ENCODE measurements at places on chromosomes 7 and 10.

GRCh38 chr10:71357792-71358265 is 38.8 kb downstream of the SLC29A3 start:
- DNase-seq, result peak; percentile 43

GRCh38 chr7:149321978-149322541 is 60.1 kb downstream of the ZNF783 start:
- DNase-seq, result no peak

DNA sequence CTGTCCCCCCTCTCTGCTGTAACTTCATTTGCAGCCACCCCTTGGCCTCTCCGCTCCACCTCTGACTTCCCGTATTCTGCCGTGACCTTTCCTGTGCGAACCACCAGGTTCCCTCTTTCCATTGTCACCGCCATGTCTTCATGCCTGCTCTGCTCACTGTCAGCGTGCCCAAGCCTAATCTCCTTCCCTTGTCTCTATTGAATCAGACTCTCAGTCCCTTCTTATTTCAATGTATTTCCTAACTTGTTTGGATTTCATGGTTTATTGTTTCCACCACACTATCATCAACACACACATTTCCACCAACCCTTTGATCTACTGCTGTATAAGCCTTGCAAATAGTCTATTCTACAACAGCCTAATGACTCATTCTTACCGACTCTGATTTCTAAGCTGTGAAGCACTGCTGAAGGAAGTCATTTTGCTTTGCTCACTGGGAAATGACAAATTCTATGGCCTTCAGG is 30.0 kb upstream of the INHBA start:
- no peak for DNase-seq

- DNase-seq, result no peak
Observed at GRCh38 chr10:89494575-89494974, 40.8 kb downstream of the SLC16A12 start.

DNA sequence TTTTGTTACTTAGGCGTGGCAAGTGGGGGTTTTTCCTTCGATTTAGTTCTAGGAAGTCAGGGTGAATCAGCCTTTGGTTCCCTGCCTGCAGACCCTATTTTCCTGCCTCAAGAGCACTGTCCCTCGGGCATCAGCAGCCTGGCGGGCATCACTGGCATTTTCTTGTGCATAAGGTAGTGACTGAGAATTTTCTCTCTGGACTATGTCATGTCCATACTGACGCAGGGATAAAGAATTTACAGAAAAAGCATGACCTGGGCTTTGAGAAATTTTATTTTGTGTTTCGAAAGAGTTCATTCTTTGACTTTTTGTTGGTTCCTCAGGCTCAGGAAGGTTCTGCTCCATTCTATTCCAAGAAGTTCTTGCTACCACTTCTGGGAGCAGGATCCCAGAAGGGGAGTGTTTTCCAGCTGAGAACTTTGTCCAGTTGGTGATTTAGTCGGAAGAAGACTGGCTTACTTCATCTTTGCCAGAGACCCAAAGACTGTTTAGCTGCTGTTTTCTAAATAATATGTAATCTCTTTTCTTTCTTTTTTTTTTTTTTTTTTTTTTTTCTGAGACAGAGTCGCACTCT is 213.9 kb upstream of the SH2B2 start:
- no peak for DNase-seq

- no peak for DNase-seq
Observed at GRCh38 chr10:108861181-108861754, 1062.0 kb downstream of the XPNPEP1 start.

- no peak for DNase-seq
Observed at GRCh38 chr10:12158111-12158510, 28.6 kb downstream of the SEC61A2 start.

GRCh38 chr7:70717553-70718329 is 414.2 kb upstream of the GALNT17 start:
- no peak for DNase-seq

GRCh38 chr10:46097576-46098317 is 51.7 kb upstream of the MSMB start:
- DNase-seq, result no peak

- no peak for DNase-seq
Observed at GRCh38 chr7:158541346-158542010, 46.1 kb downstream of the PTPRN2 start.

- no peak for DNase-seq
Observed at GRCh38 chr7:107564553-107565298, 955 bp downstream of the DUS4L start.

DNA sequence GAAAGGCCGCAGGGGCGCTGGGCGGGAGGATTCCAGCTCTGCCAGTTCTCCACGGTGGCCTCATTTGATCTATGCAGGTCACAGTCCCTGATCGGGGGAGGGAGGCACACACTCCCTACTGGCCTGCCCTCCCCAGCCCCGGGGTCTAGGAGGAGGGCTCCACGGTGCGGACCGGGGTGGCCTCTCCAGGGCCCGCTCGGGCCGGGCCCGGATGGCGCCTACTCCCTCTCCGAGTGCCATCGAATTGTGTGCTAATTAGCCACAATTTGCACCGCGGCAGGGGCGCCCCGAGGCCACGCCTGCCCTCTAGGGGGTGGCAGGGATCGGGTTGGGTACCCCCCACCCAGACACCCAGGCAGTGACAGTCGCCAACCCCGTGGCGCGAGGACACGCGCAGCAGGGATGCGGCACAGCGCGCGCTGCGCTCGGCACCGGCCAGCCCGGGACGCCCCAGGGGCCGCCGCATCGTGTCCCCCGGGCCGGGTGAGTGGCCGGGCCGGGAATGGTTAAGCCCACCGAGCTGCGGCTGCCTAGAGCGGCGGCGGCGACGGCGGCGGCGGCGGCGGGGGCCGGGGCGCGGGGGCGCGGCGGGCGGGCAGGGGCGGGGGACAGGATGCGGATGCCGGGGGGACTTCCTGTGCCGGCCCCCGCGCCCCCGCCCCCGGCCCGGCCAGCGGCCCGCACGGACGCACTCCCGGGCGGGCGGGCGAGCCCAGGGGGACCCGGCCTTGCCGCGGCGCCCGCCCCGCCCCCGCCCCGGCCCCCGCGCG is at the start of gene ZNF853:
Gene ZNF853, plus strand, starts transcription at position 658 of the 770 bp plus-strand sequence. CDS start 565 bp downstream, outside the sequence.
- peak; percentile 68 for DNase-seq

DNA sequence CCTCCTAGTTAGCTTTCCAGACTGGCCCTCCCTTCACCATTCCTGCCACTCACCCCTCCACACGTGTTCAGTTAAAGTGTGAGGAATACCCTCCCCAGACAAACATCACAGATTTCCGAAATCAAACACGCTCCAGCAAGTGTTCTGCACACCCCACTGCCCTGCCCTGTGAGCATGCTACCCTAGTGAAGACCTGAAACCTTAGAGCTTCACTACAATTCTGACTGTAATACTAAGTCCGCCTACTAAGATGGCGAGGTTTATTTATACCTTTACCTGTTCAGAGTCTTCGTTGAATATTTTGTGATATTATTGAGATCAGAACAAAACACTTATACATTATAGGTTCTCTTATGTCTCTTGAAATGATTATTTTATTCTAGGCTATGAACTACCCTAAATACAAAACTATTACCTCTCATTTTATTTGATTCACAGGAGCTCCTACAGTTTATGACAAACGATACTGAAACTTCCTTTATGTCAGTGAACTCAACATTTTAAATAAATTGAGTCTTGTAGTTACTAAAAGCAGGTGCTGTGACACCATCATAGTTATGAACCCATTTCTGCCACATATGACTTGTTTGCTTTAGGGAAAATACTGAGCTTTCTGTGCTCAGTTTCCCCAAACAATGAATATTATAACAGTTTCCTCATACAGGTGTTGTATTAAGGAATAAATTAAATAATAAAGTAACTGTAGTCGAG is 8.6 kb downstream of the SCIN start:
- no peak for DNase-seq

DNA sequence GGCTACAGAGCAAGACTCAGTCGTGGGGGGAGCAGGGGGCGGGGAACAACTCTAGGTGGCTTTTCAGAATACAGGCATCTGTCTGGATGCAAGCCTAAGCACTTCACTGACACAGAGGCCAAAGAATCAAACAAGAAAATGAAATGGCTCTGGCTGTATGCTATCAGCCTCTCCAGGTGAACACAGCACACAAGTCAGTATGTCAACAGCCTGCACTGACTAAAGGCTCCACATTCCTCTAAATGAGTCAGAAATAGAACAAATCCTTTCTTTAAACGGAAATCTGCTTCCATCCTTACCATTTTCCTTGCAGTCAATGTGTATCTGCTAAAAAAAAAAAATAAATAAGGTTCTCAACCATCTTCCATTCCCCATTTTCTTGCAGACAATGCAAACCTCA is 88.3 kb downstream of the ARMH3 start:
- DNase-seq, result no peak

DNA sequence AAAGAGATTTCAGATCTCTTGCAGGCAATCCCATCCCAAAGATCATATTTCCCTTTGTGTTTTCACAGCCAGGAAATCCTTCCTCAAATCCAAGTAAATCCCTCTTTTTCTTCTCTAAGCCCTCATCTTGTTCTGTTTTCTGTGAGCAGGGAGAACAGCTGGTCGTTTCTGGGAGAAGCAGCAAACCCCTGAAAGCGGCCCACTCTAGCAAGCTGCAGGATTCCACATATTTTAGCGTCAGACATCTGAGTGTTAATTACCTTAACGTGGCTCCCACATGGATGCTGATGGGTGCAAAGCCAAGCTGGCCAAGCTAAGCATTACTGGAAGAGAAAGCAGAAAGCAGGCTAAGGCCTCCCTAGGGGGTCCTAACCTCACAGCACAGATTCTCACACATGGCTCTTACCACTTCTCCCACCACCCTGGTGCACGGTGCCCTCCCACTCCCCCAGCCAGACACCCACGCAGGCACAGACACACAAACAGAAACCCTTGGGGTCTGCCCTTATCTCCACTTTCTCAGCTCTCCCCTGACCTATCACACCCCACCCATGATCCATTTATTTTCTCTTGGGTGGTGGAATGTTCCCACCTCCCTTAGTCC is 551.0 kb upstream of the AUTS2 start:
- DNase-seq, result no peak

DNA sequence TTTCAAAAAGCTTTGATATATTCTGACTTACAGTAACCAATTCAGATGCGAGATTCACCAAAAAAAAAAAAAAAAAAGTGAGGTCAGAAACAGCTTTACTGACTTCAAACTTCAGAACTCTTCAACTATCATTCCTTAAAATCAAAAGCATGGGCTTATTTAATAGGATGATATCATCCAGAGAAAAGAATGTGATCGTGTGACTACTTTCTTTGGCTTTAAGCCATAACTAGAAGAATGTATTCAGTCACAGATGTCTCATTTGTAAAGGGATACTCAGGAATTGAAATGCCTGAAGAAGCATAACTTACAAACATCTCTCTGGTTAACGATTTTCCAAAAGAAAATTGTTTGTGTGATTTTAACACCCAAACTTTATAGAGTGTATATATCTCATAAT is 11.5 kb downstream of the TPK1 start:
- DNase-seq, result no peak

GRCh38 chr7:23404546-23405239 is 65.6 kb downstream of the IGF2BP3 start:
- DNase-seq, result no peak

DNA sequence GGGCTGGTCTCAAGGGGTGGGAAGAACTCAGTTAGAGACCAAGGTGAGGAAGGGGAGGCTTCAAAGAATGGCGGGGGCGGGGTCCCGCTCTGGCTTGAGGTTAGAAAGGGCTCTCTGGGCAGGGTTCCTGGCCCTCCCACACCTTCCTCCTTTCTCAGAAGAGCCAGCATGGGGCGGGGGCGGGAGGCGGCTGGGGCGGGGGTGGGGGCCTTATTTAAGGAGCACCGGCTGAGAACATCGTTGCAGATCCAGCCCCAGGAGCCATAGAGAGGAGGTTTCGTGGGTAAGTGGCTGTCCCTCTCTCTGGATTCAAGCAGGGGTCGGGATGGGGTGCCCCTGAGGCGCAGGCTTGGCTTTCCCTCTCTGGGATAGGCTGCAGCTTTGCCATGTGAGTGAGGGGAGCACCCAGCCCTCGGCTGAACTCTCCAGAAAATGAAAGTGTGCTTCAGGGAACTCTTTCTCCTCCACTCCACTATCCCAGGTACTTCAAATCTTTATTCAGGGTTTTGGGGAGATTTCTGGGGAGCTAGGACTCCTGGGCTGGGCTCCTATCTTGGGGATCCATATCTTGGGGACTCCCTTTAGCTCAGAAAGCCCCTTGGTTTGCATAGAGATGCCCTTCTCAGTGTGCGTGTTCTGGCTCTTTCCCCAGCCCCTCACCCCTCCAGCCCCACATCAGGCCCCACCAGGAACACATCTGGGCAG is 3.3 kb upstream of the CUEDC2 start:
- DNase-seq, result peak; percentile 76

DNA sequence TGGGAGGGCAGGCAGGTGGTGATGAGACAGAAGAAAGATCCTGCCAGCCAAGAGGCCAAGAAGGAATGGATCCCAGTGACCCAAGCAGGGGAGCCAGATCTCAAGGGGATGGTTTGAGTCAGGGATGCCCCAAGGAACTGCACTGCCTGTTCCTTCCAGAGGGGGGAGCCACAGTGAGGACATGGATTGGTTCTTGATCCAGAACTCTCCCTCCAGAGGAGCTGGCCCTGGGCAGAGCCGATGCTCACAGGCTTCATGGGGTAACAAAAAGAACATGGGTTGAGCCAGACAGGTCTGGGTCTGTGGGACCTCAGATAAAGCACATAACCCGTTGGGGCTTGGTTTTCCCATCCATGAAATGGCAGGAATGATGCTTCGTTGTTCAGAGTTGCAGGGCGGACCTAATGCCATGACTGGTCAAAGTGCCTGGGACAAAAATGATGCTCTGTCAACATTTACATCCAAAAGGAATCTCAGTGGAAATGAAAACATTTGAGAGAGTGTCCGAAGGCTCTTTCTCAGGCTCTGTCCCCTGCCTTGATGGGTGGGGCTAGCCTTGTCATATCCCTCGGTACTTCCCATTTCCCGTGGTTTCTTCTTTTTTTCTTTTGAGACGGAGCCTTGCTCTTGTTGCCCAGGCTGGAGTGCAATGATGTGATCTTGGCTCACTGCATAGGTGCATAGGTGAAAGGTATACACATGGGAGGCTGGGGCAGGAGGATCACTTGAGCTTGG is 4.7 kb upstream of the DENND2A start:
- DNase-seq, result peak; percentile 62

DNA sequence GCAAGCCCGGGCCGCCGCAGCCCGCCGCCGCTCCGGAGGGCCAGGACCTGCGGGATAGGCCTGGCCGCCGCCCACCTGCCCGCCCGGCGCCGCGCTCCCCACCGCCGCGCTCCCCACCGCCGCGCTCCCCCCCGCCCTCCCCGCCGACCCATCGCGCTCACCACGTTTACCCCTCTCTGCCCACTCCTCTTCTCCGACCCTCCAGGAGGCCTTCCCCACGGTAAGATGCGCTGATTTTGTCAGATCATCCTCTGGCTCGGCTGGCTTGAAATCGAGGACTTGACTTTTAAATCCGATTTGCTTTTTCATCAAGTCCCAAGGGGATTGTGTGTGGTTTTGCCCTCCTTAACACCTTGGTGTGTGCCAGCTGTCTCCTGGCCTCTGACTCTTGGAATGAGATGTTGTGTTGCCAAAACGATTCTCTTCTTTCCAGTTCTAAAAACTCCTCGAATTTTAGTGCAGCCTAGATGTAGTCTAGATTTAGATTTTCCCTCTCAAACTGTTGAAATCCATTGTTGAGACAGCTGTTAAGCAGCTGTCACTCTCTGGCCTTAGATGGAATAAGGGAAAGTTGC is 738 bp downstream of the POM121 start:
- DNase-seq, result no peak

- no peak for DNase-seq
Observed at GRCh38 chr7:2100278-2101208, 132.2 kb downstream of the MAD1L1 start.
